Activated CD4-positive, alpha-beta T cell treated with anti-CD3 and anti-CD28 coated beads for 4 hours (primary cell): ENCODE measurements at places on chromosomes 7 and 10.
A peak's percentile ranks its signal among the peaks of the same experiment; 100 is the strongest.

DNA sequence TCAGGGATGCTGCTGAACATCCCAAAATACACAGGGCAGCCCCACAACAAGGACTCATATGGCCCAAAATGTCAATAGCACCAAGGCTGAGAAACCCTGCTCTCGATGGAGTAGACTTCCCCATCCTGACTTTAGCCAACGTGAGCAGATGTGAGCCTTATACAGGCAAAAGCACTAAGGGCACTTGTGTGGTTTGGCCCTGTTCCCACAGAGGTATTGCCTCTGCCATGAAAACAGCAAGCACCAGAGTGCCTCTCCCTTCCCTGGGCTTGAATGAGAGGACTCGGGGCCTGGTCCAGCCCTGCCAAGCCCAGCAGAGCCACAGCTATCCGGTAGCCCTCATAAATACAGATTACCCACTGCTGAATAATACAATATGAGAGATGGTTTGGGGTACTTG is 47.5 kb downstream of the ACSM6 start:
- no peak for DNase-seq

DNA sequence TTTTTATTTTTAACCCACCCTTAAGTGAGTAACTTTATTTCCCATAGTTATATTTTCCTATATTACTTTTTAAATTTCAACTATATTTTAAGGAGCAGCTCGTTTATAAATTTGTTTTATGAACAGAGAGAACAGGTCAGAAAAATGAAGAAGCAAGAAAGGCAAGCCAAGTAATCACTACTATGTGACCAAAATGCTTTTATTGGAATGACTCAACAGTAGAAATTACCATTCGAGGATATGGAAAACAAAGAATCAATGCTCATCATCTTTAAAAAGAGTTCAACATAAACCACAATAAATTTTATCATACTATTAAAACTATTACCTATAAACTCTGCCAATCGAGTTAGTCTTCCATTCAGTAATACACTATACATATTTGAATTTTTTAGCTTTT is 7.6 kb downstream of the HERC4 start:
- DNase-seq, result no peak

GRCh38 chr10:60960913-60961312 is 16.9 kb upstream of the RHOBTB1 start:
- no peak for DNase-seq

- DNase-seq, result no peak
Observed at GRCh38 chr7:67343572-67343971, 346.9 kb downstream of the TYW1 start.

DNA sequence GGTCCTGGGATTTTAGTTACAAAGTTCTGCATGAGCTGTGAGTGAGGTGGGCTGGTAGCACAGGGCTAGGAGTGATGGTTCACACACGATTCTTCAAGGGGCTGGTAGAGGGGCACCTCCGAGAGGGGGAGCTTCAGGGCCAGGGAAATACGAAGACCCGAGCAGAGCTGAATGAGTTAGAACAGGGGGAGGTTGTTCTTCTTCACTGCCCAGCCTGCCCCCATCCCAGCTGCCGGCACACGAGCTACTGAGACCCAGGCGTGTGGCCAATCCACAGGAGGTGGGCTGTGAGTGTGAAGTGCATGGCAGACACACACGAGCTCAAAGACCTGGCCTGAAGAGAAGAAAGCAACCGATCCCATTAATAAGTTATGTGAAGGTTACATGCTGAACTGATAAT is 256.2 kb upstream of the ZNF32 start:
- DNase-seq, result no peak

DNA sequence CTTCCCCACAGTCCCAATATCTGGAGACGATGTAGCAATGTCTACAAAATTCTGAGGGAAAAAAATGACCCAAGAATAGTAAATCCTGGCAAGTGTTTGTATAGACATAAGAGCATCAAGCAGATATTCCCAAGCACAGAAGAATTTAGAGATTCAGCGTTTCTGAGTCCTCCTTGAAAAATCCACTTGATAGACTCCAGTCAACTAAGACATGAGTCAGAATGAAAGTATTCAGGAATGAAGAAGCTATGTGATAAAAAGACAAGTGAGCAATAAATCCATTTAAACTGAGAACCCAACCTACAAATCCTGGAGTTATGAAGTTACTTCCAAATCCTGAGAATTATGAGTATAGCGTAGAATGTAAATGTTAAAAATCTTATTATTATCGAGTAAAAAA is 86.1 kb upstream of the NPY start:
- DNase-seq, result no peak

GRCh38 chr10:98349508-98349922 is 65.5 kb downstream of the PYROXD2 start:
- no peak for DNase-seq

DNA sequence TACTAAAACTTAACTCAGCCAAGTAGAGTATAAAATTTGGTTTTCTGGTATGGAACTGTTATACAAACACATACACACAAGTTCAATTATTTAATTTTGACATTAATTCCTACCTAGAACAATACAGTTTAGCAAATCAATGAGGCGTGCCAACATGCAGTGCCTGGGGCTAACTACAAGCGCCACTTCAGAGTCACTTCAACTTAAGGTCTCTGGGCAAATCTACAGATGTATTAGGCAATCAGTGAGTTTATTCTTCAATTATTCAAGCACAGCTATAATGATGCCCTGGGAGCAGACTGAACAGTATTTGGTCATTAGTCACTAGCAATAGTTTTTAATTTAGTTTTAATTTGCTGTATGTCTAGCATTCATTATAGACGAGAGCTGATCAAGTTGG is 51.6 kb downstream of the HIBADH start:
- DNase-seq, result no peak

- DNase-seq, result no peak
Observed at GRCh38 chr7:34177476-34177875, 272.1 kb downstream of the BMPER start.

GRCh38 chr7:40990841-40991240 is 712.0 kb downstream of the INHBA start:
- DNase-seq, result no peak

- peak; percentile 23 for DNase-seq
Observed at GRCh38 chr7:134140889-134141867, 14.0 kb downstream of the LRGUK start.

GRCh38 chr7:81294897-81295515 is 376.2 kb upstream of the SEMA3C start:
- no peak for DNase-seq
